AML-193 (cell line): ENCODE measurements at places on chromosomes 6 and 20.

DNA sequence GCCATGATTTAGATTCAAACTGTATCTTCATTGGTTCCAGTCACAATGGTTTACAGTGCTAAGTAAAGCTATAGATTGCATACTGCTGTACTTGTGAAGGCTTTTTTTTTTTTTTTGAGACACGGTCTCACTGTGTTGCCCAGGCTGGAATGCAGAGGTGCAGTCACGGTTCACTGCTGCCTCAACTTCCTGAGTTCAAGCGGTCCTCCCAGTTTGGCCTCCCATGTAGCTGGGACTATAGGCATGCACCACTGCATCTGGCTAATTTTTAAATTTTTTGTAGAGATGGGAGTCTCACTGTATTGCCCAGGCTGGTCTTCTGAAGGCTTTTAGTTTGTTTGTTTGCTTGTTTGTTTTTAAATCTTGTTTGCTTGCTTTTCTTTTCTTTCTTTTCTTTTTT, 24.9 kb downstream of the ITCH start:
- DNase-seq: no peak

GRCh38 chr6:156883497-156884252, 106.5 kb downstream of the ARID1B start:
- DNase-seq: no peak

GRCh38 chr6:4435981-4436445, 300.6 kb upstream of the ECI2 start:
- DNase-seq: no peak

DNA sequence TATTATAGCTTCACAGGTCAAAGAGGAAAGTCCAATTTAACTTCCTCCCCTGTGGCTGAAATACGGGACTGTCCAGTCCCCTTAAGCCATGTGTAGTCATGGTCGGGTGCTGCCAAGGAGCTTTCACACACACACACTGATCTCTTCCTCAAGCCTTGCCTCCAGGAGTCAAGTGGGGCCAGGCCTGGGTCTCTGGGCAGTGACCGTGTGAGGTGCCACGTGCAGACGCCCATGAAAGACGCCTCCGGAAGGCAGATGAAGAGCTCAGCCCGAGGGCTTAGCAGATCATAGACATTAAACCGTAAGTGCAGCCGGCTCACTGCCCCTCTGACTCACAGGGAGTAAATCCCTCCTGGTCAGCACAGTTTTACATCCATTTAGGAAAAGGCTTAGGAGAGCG, 4.2 kb downstream of the GABRR2 start:
- no peak for DNase-seq
